ENCODE measurements at places on chromosomes 4 and X.

DNA sequence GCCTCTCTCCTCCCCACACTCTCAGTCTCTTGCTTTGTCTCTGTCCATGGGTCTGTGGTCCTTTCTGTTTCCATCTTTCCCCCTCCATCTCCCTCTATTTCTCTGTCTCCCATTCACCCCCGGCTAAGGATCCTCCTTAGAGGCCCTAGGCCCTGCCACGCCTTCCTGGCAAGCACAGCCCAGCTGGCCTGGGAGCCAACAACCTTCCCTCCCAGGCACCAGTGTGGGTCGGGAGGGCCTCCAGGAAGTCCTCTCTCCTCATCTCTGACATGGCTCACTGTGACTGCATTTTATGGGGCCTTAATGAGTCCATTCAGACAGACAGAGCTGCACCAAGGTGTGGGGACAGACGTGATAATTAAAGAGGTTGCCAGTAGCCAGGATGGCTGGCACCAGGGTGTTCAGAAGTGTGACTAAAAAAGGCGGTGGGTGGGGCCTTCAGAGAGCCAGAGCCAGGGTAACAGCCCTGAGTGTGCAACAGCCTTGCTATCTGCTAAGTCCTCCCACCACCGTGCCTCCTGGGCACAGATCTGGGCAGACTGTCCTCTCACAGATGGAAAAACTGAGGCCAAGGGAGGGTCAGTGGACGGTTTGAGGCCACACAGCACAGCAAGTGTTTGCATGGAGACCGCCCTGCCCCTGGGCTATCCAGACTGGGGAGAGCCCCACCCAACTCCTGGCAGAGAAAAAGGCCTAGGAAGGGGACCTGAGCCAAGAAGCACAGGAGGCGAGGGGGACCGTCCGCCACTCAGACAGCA is 31.5 kb downstream of the BLOC1S4 start:
- no peak for DNase-seq

DNA sequence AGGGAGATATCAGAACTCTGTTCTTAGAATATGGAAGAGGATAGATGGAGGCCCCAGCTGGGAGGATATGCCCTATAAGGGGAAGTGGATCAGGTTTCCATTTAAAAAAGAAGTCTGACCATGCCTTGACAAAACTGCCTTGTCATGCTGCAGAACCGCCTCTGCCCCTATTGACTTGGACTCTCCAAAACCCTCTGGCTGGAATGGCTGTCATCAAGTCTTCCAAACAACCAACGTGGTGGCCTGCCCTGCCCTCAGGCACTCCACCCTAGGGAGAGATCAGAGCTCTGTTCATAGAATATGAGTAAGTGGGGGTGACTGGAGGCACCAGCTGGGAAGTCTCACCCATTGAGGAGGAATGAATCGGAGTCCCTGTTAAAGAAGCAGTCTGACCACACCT is 114.9 kb downstream of the VSIG4 start:
- DNase-seq = no peak

GRCh38 chrX:39808471-39808917 is 289.3 kb downstream of the BCOR start:
- no peak for DNase-seq

DNA sequence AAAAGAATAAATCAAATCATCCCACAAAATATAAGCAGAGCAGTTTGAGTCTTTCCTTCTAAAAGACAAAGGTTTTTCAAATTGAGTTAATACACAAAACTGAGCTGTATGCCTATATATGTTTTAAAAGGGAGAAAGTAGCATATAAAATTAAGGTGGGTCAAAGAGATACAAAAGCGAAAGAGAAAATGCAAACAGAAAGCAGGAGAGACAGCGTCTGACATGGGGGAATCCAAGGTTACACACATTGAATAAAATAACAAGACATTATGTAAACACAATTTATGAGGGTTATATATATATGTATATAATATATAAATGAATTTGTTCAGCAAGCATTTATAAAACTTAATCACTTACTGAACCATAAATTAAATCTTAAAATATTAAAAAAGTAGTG is 276.1 kb upstream of the LCORL start:
- DNase-seq = no peak

GRCh38 chrX:39821709-39822095 is 276.1 kb downstream of the BCOR start:
- DNase-seq = no peak

DNA sequence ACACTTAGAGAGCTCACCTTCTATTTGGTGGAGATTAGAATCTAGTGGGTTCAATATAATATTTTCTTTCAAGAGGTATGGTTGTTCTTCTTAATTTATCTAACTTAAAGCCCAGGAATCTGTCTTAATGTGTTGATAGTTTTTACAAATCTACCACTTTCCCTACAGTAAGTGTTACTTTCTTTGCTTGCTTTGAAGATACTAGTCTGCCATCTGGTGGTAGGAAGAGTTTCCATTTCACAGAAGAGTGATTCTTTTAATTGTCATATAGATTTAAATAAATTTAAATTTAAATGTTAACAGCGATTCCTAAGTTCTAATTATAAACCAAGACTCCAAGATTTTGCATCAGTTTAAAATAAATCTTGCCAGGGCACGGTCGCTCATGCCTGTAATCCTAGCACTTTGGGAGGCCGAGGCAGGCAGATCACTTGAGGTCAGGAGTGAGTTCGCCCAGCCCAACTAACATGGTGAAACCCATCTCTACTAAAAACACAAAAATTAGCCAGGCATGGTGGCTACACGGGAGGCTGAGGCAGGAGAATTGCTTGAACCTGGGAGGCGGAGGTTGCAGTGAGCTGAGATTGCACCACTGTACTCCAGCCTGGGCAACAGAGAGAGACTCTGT is 43.5 kb downstream of the NUDT9 start:
- no peak for DNase-seq

DNA sequence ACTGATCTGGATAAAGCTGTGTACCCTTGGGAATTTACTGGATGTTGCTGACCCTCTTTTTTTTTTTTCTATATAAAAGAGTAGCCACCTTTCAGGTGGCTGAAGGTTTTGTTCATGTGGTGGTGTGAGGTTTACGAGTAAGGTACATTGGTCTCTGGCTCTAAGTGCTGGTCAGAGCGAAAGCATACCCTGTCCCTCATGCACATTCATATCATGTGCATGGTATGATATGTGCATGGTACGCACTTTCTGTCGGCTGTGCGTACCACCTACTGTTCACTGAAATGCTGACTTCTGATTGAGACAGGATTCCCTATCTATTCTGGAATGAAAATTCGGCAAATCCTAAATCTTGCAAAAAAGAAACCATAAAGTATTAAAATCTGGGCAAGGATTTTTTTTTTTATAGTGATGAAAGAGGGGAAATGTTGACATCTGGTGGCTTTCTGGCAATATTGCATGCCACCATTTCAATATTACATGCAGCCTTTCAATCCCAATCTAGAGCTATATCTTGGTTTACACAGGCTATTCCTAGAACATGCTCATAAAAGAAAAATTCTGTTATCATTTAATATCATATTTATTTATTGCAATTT is 32.8 kb downstream of the FAM149A start:
- no peak for DNase-seq

GRCh38 chr4:62394766-62395165 is 1194.6 kb downstream of the ADGRL3 start:
- DNase-seq = no peak

- no peak for DNase-seq
Observed at GRCh38 chr4:18366892-18367291, 345.3 kb upstream of the LCORL start.

- DNase-seq = no peak
Observed at GRCh38 chr4:145545538-145546174, 64.0 kb downstream of the SMAD1 start.

DNA sequence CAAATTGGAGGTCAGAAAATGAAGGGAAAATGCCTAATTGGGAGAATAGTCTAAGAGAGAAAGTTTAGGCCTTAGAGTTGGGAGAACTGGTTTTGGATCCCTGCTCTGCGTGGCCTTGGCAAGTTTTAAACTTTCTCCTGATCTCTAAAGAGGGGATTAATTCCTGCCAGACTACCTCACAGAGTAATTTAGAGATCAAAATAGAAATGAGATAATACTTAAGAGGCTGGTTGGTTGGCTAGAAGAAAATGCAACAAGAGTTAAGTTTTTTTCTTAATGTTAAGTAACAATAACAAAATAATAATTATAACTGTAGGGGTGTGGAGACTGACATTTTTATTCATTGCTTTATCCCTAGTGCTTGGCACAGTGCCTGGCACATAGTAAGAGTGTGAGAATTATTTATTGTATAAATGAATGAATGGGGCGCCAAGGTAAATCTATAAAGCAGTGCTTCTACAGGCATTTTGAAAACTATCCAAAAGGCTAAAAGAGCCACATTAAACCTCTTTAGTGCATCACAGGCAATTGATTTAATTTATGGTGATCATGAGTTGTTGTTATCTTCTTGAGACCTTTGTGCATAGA is 160.5 kb downstream of the RASL11B start:
- no peak for DNase-seq

DNA sequence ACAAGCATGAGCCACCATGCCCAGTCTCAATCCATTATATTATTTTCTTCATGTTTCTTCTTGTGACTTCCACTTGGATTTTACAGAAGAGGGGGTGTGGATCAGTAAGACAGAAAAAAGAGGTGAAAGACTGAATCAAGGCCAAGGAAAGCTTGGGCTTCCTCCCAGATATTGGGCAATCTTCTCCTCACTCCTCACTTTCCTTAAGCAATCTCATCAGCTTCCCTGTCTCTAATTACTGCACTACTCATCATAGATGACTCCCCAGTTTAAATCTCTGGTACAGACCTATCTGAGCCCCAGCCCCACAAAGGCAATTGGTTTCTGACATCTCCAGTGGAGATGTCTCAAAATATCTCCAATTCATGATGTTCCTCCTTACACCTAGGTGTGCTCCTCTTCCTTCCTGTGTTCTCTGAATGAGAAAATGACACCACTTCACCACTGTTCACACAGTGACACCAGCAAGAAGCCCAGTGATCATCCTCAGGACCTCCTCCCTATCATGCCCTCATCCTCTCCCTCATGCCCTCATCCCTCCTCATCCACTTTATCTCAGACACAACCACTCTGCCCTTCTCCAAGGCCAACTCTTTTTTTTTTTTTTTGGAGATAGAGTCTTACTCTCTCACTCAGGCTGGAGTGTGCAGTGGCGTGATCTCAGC is 44.8 kb upstream of the HERC6 start:
- no peak for DNase-seq

DNA sequence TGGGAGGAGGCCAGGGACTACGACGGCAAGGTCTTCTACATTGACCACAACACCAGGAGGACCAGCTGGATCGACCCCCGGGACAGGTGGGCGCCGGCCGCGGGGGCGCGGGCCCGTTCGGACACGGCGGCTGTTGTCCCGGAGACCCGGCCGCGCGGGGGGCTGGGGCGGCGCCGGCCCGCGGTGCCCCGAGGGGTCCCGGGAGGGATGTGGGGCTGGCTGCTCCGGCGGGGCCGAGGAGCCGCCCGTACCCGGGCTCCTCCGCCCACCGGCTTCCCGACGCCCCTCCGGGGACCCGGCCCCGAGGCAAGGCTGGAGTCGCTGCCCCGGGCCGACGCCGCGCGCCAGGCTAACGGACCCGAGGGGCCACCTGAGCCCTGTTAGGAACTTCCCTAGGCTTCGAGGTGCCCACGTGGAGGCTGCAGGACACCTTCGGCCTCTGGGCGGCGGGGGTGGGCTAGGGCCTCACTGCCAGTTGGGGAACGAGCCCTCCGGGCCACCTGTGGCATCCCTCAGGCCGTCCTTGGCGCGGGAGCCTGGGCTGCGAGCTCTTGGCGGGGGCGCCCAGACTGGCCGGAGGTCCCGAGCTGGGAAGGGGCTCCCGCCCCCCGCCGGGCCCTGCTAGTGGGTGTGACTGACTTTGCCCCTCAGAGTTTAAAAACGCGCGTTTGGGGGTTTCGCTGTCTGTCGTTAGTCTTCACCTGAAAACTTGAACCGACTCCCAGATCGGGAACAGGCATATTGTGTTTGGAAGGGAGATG is 660 bp downstream of the WWC2 start:
- DNase-seq = no peak

- no peak for DNase-seq
Observed at GRCh38 chr4:174292473-174292872, 8.8 kb downstream of the CEP44 start.

- DNase-seq = no peak
Observed at GRCh38 chr4:43423276-43423675, 530.8 kb downstream of the GRXCR1 start.

GRCh38 chr4:164761241-164761640 is 7.3 kb downstream of the SMIM31 start:
- DNase-seq = no peak

DNA sequence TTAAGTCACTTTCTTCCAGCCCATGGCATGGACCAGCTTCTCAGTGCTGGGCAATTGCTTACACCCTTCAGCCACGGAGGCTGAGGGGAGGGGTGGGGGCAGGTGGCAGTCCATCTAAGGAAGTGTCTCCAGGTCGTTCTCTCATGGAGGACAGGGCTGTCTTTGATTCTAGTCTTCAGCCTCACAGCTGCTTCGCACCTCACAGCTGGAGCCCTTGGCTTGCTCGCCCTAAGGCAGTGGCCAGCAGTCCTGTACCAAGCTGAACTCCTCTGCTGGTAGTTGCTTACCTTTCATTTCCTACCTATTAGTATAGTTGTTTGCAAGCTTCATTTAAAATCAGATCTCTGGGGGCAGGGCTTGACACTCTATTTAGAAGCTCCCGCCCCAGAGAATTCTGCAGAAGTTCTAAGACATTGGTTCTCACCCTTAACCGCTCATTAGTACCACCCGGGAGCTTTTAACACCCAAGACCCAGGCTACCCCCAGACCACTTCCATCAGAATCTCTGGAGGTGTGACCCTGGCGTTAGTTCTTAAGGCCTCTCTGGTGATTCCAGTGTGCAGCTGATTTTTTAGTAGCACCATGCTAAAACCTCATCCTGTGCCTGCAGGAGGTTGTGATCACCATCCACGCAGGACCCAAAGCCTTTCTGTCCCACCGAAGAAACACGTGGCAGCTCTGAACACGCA is 386.8 kb downstream of the UNC5C start:
- no peak for DNase-seq

DNA sequence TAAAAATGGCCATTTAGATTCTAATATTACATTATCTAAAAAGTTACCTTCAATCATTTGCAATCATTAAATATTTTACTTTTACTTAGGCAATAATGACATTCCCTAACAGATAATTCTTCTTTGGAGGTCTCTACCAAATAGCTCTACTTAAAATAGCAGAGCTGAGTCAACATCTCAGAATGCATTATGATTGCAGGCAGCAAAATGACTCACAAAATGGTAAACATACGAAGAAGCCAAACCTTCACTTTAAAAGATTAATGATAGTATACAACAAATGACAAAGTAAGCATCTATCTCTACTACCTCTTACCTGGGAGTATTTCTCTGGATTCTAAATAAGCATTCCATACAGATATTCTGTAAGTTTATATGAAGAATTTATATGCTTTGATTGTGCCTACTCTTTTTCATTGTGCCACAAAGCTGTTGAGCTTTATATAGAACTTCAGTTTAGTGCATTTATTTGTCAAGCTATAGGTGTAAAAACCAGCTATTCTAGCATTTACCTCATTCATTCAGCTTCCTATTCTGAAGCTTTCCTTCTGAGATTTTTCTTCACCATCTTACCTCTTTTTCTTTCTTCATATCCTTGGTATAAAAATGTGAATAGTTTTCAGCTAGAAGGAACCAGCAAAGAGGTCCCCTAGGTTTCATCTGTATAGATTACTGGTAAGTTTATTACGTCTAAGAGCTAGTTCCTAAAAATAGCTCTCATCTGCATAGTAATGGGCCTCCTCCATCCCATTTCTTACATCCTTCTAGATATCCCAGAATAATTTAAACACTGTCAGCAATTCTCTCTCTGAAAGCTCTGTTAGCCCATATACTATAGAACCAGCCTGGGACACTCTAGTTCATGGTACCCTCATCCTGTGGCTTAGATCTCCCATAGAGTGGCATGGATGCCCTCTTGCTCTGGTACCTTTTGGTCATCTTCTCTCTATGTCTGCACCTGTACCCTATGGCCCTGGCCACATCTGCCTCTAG is 17.2 kb upstream of the SPCS3 start:
- DNase-seq = no peak

Measured in activated CD8-positive, alpha-beta memory T cell treated with anti-CD3 and anti-CD28 coated beads for 1 hour (primary cell).